Natural killer cell (primary cell): ENCODE measurements at places on chromosomes 5 and 9.

GRCh38 chr9:113446323-113446740 is 17.2 kb upstream of the RGS3 start:
- no peaks in the 10 kb centered on the region for H3K4me1 ChIP-seq
- H3K36me3 ChIP-seq: no peaks in the 10 kb centered on the region
- no peak for DNase-seq
- H3K27ac ChIP-seq: no peak overlapping the region

DNA sequence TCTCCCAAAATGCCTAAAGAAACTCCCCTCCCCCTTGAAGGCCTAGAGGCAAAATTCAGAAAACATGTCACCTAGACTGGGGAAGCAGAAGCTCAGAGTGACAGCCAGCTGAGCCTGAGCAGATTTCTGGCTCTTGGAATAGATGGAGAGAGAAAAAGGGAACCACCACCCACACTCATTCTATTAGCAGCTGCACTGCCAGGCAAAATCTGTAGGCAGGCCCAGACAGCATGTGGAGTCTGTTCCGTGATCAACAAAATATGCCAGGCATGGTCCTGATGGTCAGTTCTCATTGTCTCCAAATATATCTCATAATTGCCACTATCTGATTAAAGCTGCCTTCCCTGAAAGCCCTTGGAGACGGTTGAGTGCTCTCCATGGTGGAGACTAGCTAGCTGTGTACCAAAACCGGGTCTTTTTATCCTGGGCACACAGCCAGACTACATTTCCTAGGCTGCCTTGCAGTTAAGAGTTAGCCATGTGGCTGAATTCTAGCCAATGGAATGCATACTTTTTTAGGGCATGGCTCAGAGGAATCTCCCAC is 131.7 kb upstream of the GPR151 start:
- H3K27ac ChIP-seq: no peak overlapping the region
- H3K36me3 ChIP-seq: peaks cover 15% of the 10 kb centered on the region
- no peak overlapping the region for H3K4me3 ChIP-seq
- H3K27me3 ChIP-seq: no peaks in the 10 kb centered on the region
- no peak for DNase-seq

DNA sequence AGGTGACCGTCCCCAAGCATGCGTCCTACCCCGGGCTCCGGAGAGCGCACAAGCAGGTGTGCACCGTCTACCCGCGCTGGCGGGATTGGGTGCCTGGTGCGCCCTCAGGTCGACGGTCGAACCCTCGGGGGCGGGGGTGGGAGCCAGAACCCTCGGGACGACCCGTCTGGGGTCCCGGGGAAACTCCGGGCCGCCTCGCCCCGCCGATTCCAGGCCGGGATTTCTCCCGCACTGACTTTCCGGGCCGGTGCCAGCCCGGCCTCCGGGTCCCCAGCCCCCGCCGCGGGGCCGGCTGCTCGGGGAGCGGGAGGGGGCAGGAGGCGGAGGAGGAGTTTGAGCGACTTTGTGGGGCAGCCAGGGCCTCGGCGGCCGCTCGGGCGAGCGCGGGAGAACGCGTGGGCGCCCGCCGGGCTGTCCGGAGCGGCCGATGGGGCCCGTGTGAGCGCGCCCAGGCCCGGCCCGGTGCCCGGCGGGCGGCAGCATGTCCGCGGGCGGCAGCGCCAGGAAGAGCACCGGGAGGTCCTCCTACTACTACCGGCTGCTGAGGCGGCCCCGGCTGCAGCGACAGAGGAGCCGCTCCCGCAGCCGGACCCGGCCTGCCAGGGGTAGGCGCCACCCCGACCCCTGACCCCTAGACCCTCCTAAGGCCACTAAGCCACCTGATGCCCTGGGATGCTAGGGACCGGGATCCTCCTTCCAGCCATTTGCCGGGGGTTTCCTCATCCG is at the start of gene DAB2IP:
DAB2IP (plus strand) TSS at position 340 of the 726 bp plus-strand sequence; CDS start at position 482, 142 bp downstream.
- no peak within 1 kb of the TSS for H3K4me3 ChIP-seq
- no peaks in the 10 kb centered on the region for H3K36me3 ChIP-seq
- H3K4me1 ChIP-seq: peaks cover 19% of the 10 kb centered on the region
- no peak for DNase-seq

- DNase-seq: no peak
- H3K27ac ChIP-seq: no peak overlapping the region
These were observed 222.4 kb downstream of the TSSK1B start for GRCh38 chr5:113212244-113212920.

GRCh38 chr9:106701611-106702010 is 161.4 kb upstream of the ZNF462 start:
- H3K4me1 ChIP-seq: no peaks in the 10 kb centered on the region
- no peak overlapping the region for H3K27ac ChIP-seq
- no peak for DNase-seq
- no peaks in the 10 kb centered on the region for H3K27me3 ChIP-seq
- H3K4me3 ChIP-seq: no peak overlapping the region
- H3K36me3 ChIP-seq: no peaks in the 10 kb centered on the region

DNA sequence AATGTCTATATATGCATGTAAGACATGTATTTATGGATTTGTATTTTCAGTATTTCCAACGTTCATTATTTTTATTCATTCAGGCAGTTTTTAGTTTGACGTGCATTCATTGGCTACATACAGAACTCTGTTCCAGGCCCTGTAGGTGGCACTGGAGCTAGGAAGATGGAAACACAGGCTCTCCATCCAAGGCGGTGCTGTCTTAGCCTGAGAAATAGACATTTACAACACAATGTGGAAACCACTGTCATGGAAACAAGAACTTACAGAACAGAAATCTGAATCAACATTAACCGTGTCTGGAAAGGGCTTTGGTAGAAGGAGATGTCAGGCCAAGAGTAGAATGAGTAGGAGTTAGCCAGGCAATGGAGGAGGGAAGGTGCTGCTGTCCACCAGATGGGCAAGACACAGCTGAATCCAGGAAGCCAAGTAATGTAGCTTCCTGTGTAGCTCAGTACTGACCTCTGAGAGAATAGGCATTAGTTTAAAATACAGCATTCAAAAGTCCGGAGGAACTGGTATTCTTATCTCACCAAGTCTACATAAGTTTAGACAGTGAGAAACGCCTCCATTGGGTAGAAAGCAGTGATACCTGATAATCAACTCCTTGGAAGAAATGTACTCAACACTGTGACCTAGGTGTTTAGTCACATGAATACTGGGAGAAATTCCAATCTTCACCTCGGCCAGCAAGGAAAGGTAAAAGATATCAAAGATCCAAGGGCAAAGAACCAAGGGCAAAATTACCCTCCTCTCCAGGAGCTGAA is 388.6 kb upstream of the CDH6 start:
- H3K4me1 ChIP-seq: no peaks in the 10 kb centered on the region
- no peak for DNase-seq
- no peaks in the 10 kb centered on the region for H3K27me3 ChIP-seq
- no peaks in the 10 kb centered on the region for H3K36me3 ChIP-seq
- no peak overlapping the region for H3K4me3 ChIP-seq

DNA sequence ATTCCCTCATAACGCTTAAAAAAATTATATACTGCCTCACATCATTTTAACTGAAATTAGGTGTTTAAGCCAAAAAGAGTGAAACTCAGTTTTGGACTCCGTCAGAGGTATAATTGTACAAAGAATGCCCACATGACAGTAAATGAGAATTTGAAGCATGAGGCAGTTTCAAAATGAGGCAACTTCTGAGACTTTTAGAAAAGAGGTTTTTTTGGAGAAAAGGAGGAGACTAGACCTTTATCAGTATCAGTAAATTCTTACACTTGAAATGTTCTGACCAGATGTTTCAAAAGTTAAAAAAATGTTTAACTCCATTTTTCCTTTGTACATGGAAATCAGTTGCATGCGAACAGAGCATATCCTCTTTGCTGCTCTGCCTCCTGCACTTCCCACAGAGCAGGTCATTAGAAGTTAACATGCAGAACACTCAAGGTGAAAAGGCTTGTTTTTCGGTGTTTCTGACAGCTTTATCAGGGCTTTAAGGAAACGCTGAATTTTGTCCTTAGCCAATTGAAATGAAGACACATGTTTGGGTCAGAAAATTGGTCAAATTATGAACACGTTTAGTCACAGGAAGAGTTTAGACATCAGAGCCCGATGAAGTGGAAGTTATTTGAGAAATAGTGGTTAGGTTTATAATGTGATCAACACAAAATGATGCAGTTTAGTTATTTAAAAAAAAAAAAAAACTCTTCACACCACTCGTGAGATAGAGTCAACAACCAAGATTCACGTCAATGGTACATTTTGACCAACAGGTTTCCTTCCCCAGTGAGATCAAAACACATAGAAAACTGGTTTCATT is 59.5 kb downstream of the PIK3R1 start:
- no peaks in the 10 kb centered on the region for H3K27me3 ChIP-seq
- no peak overlapping the region for H3K4me3 ChIP-seq
- H3K36me3 ChIP-seq: peaks cover 40% of the 10 kb centered on the region
- DNase-seq: no peak
- H3K27ac ChIP-seq: peak overlapping the region; percentile 78

- no peak overlapping the region for H3K4me3 ChIP-seq
- H3K27me3 ChIP-seq: no peaks in the 10 kb centered on the region
- H3K27ac ChIP-seq: no peak overlapping the region
These were observed 232.8 kb downstream of the MAN2A1 start for GRCh38 chr5:109922381-109922995.

DNA sequence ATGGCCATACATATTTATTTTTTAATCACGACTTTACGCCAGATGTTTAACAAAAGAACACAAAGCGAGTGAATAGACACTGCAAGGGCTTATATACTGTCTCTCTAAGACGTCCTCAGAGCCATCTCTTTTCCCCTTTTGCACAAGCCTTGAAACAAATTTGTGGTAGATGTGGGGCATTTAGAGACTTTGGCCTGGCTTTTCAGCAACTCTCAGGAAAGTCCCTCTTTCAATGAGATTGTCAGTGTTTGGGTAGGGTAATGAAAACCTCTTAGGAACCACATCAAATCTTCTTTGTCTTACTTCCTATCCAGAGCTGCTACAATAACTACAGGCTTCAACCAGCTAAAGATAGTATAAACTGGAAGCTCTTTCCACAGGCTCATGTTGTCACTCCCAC is 380.0 kb downstream of the ANXA1 start:
- H3K36me3 ChIP-seq: no peaks in the 10 kb centered on the region
- no peaks in the 10 kb centered on the region for H3K4me1 ChIP-seq
- no peaks in the 10 kb centered on the region for H3K27me3 ChIP-seq
- DNase-seq: no peak

DNA sequence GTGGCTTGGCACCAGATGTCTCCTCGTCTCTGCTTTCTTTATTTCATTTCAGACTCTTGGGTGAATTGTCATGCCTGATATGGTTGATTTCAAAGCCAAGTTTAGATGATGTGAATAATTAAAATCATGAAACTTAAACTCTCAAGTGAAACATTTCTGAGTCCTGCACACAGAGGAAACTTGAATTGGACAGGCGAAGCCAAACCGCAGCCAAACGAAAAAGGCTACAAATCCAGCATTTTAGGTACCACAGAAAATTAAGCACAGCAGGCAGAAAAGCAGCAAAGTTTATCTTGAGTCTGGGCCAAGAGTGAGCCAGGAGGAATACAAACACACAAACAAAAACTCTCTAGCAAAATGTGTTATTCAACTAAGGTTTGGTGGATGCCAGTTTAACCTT is 659.8 kb upstream of the KLF4 start:
- no peak overlapping the region for H3K4me3 ChIP-seq
- H3K27me3 ChIP-seq: no peaks in the 10 kb centered on the region
- no peak overlapping the region for H3K27ac ChIP-seq
- H3K4me1 ChIP-seq: no peaks in the 10 kb centered on the region

GRCh38 chr9:109401169-109401989 is 80.5 kb upstream of the EPB41L4B start:
- H3K4me3 ChIP-seq: no peak overlapping the region
- no peak overlapping the region for H3K27ac ChIP-seq
- no peaks in the 10 kb centered on the region for H3K36me3 ChIP-seq
- DNase-seq: no peak
- H3K27me3 ChIP-seq: no peaks in the 10 kb centered on the region

GRCh38 chr5:39697881-39698280 is 273.1 kb upstream of the DAB2 start:
- H3K4me1 ChIP-seq: no peaks in the 10 kb centered on the region
- no peak overlapping the region for H3K27ac ChIP-seq
- no peak overlapping the region for H3K4me3 ChIP-seq

- no peaks in the 10 kb centered on the region for H3K36me3 ChIP-seq
- no peak overlapping the region for H3K27ac ChIP-seq
- no peaks in the 10 kb centered on the region for H3K27me3 ChIP-seq
- DNase-seq: no peak
These were observed 265.8 kb upstream of the IRX4 start for GRCh38 chr5:2148312-2149194.

DNA sequence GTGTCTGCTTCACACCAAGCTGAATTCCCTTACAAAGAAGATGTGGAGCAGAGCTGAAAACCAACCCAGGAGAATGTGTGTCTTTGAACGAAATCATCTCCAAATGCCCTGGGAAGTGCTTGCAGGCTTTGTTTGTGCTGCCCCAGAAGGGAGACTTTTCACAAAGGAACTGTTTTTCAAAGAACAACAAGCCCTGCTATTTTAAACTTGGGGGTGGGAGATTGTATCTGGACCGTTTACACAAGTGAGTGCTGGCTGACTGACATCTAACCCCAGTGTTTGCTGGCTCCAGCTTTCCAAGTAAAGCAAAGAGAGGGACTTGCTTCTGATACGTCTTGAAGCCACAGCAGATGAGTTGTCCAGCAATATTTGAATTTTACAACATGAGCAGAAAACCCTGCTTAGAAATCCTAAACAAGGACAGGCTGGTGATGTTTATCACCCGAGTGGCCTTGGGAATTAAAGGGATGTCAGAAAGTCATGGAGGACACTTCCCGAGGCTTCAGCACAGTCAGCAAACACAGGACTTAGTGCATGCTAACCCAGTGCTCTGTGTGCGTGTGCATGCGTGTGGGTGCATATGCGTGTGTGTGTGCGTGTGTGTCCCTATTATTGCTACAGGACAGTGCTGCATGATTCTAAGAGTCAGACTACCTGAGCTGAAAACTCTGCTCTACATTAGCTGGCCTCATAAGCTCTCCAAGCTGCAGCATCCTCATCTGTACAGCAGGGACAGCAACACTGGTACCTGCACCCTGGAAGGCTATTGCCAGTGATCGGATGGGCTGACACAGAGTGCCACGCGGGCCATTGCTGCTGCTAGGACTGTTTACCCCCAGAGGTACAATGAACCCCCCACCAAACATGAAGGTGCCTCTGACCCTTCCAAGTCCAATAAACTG is 1.4 kb downstream of the ADAMTS12 start:
- no peak overlapping the region for H3K27ac ChIP-seq
- peaks cover 24% of the 10 kb centered on the region for H3K27me3 ChIP-seq
- peaks cover 3% of the 10 kb centered on the region for H3K4me1 ChIP-seq
- no peaks in the 10 kb centered on the region for H3K36me3 ChIP-seq

- H3K4me3 ChIP-seq: peak overlapping the region; percentile 92
- H3K27me3 ChIP-seq: no peaks in the 10 kb centered on the region
- H3K36me3 ChIP-seq: no peaks in the 10 kb centered on the region
These were observed 663 bp upstream of the SMIM27 start for GRCh38 chr9:32551276-32552051.

DNA sequence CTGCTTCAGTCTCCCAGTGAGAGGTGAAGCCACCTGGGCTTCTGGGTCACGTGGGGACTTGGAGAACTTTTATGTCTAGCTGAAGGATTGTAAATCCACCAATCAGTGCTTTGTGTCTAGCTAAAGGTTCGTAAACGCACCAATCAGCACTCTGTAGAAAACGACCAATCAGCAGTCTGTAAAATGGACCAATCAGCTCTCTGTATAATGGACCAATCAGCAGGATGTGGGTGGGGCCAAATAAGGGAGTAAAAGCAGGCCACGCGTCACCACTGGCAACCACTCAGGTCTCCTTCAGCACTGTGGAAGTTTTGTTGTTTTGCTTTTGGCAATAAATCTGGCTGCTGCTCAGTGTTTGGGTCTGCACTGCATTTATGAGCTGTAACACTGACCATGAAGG is 69.1 kb upstream of the NREP start:
- H3K4me3 ChIP-seq: no peak overlapping the region
- H3K4me1 ChIP-seq: no peaks in the 10 kb centered on the region
- DNase-seq: no peak
